ENCODE measurements at places on chromosomes 3 and 15.

DNA sequence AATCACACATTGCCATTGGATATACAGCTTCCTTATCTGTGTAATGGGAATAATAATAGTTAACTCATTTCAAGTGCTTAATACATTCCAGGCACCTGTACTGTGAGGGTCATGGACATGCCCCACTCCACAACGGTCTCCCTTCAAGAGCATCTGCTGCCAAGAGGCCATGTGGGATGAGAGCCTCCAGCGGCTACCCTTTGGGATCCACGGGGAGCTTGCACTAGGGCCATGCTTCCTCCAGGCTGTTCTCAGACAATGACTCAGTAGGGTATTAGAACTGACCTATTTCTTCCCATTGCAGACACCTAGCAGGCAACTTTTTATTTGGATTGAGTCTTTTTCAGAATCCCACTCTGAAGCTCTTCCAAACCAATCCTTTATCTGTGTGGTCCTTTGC lies 1078.9 kb downstream of the TUSC7 start:
- DNase-seq, result no peak

- DNase-seq, result no peak
These were observed 68.2 kb upstream of the CORO2B start for GRCh38 chr15:68510558-68510957.

DNA sequence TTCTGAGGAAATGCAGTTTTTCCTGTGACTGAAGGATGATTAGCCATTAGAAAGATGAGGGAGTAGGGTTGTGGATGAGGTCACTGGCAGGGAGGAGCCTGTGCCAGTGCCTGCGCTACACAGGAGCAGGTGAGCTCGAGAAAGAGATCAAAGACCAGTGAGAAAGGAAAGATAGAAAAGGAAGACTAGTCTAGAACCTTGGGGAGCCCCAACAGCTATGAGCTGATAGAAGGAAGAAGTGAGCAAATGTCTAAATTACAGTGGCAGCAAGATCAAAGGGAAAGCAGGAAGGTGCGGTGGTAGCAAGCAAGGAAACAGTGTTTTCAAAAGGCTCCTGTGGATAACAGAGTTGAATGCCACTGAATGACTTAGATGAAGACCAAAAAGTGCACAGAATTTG lies 39.6 kb downstream of the LNP1 start:
- DNase-seq, result no peak

- no peak for DNase-seq
These were observed 33.2 kb downstream of the MTMR10 start for GRCh38 chr15:30958219-30958618.

DNA sequence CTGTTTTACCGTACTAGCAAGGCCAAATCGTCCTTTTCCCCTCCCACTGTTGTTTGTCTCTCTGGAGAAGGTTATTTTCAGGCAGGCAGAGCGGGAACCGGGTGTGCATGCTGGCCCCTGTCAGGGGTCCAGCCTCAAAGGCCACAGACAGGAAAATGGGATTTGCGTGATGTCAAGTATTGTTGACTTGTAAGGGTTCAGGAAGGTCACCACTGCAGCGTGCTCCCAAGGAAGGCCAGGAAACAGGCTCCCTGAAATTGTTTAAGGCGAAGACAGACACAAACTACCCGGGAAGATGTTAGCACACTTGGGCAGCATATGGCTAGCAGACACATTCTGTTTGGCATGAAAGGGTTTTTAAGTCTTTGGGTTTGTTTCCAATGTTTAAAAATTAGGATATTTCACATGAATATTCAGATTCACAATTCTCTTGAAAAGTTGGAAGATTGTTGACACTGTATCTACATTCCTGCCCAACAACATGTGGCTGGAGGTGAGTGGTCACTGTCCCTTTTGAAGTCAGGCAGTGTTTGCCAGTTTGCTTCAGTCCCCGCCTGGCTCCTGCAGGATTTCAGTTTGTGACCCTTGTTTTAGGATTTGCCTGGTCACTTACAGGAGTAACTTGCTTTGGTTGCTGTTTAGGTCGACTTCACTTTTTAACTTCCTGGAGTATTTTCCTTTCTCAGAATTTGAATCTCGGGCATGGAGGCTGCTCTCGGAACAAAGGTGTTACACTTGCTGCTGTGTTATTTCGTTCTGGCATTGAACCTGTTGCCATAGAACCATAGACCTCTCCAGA lies 90.4 kb downstream of the BDH1 start:
- DNase-seq, result no peak

DNA sequence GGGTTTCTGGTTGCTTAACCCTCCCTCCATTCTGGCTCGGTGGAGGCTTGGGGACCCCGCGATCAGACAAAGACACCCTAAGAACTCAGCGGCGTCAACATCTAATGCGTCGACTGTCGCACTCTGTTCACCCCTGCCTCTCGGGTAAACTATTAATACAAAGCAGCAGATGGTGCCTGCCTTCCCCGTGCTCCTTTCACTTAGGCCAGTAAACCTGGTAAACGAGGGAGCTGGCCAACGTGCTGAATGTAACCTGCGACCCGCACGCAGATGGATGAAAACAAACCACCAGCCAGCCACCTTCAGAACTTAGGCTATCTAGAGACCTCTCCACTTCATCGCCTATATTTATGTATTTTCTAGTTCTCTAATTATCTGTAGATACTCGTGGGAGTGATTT lies 848 bp upstream of the CADPS start:
- DNase-seq, result peak; percentile 18
